ENCODE measurements at places on chromosomes 2 and 18.

- DNase-seq, result no peak
Measured at GRCh38 chr2:227862227-227862740, 9.1 kb upstream of the DAW1 start.

DNA sequence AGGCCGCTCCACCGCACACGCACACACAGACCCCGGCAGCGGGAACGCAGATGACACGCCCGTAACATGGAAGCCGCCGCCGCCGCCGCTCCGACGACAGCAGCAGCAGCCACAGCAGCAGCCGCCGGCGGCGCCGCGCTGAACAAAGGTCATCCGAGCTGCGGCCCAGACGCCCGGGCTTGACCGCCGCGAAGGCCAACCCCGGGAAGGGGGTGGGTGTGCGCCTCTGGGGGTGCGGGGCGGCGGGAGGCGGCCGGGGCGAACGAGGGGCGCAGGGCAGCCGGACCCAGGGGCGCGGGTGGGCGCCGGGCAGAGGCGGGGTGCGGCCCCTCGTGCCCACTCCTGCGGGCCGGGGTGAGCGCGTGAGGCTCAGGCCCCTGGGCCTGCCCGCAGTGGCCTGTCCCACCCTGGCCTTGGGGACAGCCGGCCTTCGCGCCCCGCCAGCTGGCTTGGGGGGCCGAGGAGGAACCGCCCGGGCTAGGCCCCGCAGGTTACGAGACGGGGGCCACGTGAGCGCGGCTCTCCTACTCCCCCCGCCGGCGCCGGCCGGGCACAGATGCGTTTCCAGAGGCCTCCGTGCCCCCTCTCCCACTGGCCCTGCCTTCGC, 1.0 kb upstream of the ZNF532 start:
- DNase-seq, result no peak

GRCh38 chr2:181025004-181025403, 44.6 kb downstream of the UBE2E3 start:
- no peak for DNase-seq

- DNase-seq, result no peak
Measured at GRCh38 chr2:226338825-226339224, 460.8 kb downstream of the IRS1 start.

GRCh38 chr2:43169099-43169945, 57.1 kb downstream of the ZFP36L2 start:
- DNase-seq, result no peak
